Activated naive CD4-positive, alpha-beta T cell treated with anti-CD3 and anti-CD28 coated beads for 36 hours (primary cell): ENCODE measurements at places on chromosomes 7 and 10. TPM values are rescaled to one million over a fixed set of nuclear protein-coding genes. Genes with fewer than 3 reads are reported as not detected.

Gene PRKCQ
- total RNA-seq, result 49.5 TPM

DNA sequence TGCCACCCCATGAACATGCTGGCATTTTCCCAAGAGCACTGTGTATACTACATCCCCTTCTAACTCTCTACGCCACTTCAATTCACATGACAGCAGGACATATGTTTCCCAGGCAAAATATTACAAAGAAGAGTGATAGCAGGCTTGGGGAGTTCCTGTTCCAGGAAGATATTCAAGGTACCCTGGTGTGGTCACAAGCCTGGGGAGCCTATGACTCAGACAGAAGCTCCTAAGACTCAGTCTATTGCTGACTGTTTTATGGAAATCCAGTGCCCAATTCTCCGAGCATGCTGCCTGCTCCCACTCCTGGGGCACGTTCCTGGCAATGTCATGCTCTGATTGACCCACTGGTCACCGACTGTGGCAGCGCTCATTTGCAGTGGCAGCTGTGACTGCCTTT is 23.5 kb upstream of the ABLIM1 start:
- DNase-seq, result no peak

DNA sequence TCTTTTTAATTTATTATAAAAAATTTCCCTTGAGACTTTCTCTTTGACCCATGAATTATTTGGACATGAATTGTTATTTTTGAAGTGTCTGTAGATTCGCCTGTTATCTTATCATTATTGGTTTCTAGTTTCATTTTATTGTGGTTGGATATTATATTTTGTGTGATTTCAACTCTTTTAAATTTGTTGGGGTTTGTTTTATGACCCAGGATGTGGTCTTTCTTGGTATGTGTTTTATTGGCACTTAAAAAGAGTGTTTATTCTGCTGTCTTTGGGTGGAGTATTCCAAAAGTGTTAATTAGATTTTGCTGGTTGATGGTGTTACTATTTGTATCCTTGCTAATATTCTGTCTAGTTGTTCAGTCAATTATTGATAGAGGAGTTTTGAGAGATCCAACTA is 50.5 kb upstream of the GPR141 start:
- no peak for DNase-seq

Gene ADRA2A
- total RNA-seq, result not detected

DNA sequence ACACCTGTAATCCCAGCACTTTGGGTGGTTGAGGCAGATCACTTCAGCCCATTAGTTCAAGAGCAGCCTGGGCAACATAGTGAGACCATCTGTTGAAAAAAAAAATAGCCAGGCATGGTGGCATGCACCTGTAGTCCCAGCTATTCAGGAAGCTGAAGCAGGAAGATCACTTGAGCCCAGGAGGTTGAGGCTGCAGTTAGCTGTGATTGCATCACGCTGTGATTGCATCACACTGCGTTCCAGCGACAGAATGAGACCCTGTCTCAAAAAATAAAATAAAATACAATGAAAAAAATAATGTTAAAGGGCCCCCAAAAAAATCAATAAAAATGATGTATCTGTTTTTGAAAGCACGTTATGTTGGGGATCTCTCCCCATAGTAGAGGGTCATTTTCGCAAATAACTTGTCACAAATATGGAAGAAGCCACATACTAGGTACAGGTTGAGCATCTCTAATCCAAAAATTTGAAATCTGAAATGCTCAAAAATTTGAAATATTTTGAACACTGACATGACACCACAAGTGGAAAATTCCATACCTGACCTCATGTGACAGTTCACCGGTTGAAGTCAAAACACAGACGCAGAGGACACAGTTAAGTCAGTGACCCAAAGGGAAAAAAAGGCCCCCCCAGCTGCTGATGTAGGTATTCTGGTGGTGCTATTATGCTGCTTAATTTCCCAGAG is 9.5 kb downstream of the CISD1 start:
- DNase-seq, result no peak

DNA sequence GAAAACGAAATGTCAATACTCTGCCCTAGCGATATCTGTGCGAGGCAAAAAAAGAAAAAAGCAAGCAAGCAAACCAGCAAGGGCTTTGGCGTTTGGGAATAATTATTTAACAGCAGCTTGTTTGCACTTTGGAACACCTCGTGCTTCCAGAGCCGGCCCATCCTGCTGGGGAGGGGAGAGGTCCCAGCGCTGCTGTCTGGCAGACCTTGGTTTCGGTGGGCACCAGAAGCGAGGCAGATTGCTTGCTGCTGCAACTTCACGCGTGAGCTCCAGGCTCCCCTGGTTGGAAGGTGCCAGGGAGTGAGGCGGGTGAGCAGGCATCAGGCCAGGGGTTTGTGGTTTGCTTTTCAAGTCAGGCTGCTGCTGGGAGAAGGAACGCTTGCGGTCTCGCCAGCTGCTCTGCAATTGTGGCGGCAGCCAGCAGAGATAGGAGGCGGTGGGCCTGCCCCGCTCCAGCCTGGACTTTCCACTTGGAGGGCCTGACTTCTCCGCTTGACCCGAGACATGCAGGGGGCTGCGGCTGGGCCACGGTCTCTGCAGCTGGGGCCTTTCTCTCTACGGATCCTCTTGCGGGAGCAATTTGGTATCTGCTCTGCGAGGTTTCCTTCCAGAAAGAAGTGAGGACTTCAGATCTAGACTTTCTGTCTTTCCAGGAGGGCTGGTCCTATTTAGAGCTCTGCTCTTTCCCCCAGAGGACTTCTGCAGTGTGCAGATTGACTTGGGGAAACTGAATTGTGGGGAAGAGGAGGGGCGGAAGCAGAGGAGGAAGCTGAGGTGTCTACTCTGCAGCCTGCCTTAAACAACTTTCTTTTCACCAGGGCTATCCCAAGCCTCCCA is 131.4 kb downstream of the PRPF18 start:
- DNase-seq, result peak; percentile 72

Gene ASZ1
- not detected for total RNA-seq

GRCh38 chr10:60853107-60853506 is 74.8 kb downstream of the CDK1 start:
- no peak for DNase-seq

Gene MMRN2
- not detected for total RNA-seq

DNA sequence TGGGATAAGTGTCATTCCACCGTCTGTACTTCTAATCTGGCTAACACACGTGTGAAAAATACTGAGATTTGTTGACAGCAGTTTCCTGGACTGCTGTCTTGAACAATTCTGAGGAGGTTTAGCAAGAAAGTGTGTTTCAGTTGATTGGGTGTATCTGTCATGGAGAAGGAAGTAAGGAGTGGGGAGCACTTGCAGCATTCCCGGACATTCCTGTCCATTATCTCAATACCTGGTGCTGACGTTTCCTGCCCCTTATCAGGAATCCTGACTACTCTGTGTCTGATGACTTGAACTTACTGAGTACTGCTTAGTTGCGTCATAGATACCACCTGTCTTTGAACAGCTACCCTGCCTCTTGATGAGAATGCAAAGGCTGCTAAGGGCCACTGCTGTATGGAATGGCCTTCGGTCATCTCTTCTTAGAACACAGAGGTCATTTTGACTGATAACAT is 72.0 kb upstream of the VKORC1L1 start:
- DNase-seq, result no peak

- no peak for DNase-seq
These were observed 87.0 kb downstream of the PTPRN2 start for GRCh38 chr7:158500651-158501052.

DNA sequence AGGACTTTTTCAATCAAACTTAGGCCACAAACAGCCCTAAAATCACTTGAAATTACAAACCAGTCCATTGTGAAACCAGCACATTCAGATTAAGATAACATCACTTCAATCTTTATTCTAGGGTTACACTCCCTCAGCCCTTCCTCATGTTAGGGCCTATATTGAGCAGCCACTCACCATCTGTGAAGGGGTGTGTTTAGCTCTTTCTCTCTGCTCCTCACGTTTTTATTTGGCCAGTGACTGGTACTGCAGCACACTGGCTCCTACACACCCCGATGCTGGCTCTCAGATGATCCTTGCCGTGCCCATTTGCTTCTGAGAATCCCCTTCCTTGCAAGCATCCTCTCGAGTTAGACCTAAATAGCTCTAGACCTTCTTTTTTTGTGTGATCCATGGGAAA is 604.5 kb downstream of the INHBA start:
- DNase-seq, result no peak

GRCh38 chr10:50554376-50554994 is 69.3 kb downstream of the SGMS1 start:
- DNase-seq, result no peak

- DNase-seq, result peak; percentile 22
These were observed 55.1 kb downstream of the ABI1 start for GRCh38 chr10:26805567-26806245.

DNA sequence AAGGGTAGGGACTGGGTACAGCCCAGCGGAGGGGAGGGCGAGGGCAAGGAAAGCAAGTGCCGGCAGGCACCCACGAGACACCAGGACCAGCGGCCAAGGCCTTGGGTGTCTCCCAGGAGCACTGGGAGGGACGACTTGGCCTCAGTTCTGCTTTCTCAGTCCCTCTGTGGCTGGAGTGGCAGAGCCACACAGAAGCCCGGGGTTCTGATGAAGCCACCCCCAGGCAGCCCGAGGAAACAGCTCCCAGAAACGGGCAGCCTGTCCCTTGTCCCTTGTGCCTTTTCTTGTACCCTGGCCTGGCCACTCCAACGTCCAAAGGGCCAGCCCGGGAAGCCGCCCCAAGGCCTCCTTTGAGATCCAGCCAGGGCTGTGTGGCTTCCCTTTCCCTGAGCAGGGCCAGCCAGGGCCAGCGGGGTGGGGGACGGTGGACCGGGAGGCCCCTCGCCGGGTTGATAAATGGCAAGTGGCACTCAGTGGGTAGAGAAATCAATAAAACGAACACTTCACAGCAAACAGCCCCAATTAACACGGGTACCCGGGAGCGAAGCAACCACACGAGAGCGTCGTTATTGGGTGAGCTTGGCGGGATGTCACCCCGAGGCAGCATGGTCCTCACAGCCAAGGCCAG is 69.8 kb upstream of the GNA12 start:
- no peak for DNase-seq

- no peak for DNase-seq
These were observed 70.0 kb upstream of the PCBD1 start for GRCh38 chr10:70958396-70958795.

- no peak for DNase-seq
These were observed 158.2 kb upstream of the FOXK1 start for GRCh38 chr7:4523873-4524272.

DNA sequence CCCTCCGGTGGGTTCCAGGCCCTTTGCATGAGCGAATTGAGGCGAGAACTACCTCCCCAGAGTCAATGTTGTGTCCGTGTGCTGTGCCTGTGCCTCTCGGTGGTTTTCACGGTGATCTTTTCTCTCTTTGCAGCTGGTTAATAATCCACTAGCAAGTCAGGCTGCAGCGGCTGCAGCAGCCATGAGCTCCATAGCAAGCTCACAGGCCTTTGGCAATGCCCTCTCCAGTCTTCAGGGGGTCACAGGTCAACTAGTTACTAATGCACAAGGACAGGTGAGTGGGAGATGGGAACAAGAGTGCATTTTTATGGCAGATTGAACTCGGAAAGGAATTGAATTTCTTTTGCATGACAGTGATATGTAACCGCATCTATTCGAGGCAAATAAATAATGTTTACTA is 159.7 kb upstream of the YAE1 start:
- DNase-seq, result no peak

DNA sequence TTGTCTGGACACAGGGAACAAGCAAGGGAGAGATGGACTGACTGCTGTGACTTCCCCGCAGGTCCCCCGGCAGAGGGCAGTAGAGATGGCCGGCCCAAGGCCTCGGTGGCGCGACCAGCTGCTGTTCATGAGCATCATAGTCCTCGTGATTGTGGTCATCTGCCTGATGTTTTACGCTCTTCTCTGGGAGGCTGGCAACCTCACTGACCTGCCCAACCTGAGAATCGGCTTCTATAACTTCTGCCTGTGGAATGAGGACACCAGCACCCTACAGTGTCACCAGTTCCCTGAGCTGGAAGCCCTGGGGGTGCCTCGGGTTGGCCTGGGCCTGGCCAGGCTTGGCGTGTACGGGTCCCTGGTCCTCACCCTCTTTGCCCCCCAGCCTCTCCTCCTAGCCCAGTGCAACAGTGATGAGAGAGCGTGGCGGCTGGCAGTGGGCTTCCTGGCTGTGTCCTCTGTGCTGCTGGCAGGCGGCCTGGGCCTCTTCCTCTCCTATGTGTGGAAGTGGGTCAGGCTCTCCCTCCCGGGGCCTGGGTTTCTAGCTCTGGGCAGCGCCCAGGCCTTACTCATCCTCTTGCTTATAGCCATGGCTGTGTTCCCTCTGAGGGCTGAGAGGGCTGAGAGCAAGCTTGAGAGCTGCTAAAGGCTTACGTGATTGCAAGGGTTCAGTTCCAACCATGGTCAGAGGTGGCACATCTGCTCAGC is 6.0 kb downstream of the CYREN start:
- no peak for DNase-seq

DNA sequence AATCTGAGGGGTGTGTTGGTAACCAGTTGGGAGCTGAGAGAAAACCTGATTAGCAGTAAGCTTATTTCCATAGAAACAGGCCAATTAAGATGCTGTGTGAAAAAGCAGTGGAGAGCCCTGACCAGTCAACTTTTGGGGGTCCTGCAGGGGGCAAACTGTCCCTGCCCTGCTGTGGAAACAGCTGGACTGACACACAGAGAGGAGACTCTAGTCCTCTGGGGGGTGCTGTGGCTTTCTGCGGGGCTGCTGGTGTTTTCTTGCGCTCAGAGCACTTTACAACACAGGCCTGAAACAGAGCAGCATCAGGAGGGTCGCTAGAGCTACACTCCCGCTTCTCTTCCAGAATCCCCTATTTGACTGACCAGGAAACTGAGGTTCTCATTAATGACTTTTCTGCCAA is 546.9 kb upstream of the GALNT17 start:
- no peak for DNase-seq

DNA sequence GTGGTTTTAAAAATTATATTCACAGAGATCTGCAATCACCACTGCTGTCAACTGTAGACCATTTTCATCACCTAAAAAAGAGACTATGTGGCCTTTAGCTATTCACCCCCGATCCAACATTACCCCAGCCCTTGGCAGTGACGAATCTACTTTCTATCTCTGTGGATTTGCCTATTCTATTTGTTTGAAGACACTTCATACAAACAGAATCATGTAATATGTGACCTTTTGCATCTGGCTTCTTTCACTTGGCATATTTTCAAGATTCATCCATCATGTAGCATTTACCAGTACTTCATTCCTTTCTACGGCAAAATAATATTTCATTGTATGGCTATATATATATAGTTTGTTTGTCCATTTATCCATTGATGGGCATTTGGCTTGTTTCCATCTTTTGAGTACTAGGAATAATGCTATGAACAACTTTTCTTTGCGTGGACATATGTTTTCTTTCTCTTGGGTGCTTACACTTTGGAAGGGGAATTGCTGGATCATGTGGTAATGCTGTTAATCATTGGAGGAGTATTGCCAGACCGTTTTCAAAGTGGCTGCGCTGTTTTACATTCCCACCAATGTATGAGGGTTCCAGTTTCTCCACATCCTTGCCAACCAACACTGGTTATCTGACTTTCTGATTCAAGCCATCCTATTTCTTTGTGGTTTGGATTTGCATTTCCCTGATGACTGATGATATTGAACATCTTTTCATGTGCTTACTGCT is 22.3 kb downstream of the ADAMTS14 start:
- no peak for DNase-seq

DNA sequence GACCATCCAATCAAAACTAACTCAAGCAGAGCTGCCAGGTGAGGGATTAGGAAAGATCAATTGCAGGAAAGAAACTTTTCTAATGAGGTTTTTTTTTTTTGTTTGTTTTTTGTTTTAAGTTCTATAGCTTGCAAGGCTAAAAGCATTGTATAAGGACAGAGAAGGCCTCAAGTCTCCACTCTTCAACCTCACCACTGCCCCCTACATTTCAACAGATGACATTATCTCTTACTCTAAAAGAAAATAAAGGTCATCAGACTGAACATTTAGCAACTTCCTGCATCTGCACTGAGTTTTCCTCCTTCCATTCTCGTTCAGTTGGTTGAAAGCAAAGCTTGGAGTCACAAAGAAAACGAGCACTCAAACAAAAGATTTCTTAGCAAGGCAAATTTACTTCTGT is 45.2 kb upstream of the EXOC4 start:
- DNase-seq, result no peak
